ENCODE measurements at places on chromosomes 4 and X. TPM values are rescaled to one million over a fixed set of nuclear protein-coding genes. Genes with fewer than 3 reads are reported as not detected.

The FAT1 gene
- 44.4 TPM for total RNA-seq

The ARHGAP24 gene
- total RNA-seq, result 1.8 TPM

The FBXO8 gene
- total RNA-seq, result 31.2 TPM

The CT47B1 gene
- total RNA-seq, result not detected

The TCEAL7 gene
- total RNA-seq, result 1.1 TPM

The DCX gene
- total RNA-seq, result not detected

GRCh38 chrX:110806145-110806544 is 10.5 kb upstream of the CHRDL1 start:
- no peaks in the 10 kb centered on the region for H3K27me3 ChIP-seq
- no peaks in the 10 kb centered on the region for H3K36me3 ChIP-seq
- no peak overlapping the region for H3K27ac ChIP-seq
- H3K4me3 ChIP-seq, result no peak overlapping the region

- no peaks in the 10 kb centered on the region for H3K36me3 ChIP-seq
- H3K27me3 ChIP-seq, result no peaks in the 10 kb centered on the region
- DNase-seq, result no peak
- H3K4me3 ChIP-seq, result no peak overlapping the region
Observed at GRCh38 chrX:56281789-56282188, 49.6 kb downstream of the KLF8 start.

DNA sequence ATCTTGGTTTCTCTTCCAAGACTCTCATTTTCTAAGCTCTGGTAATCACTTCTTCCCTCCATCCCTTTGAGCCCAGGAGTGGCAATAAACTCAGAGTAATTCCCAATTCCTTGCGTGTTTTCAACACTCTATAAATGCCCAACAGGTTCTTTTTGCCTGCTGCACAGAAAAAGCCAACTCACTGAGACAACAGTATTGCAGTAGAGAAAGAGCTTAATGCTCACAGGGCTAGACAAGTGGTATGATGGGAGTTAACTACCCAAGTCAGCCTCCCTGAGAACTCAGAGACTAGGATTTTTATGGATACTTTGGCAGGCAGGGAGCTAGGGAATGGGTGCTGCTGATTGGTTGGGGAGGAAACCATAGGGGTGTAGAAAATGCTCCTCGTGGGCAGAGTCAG is 103.4 kb downstream of the MTNR1A start:
- no peaks in the 10 kb centered on the region for H3K36me3 ChIP-seq
- DNase-seq, result no peak
- H3K4me1 ChIP-seq, result no peaks in the 10 kb centered on the region
- no peaks in the 10 kb centered on the region for H3K27me3 ChIP-seq

- DNase-seq, result no peak
Observed at GRCh38 chr4:33532821-33533220, 2711.5 kb downstream of the ARAP2 start.

GRCh38 chrX:140298960-140299825 is 205.7 kb downstream of the SOX3 start:
- H3K36me3 ChIP-seq, result no peaks in the 10 kb centered on the region
- H3K27me3 ChIP-seq, result no peaks in the 10 kb centered on the region
- no peaks in the 10 kb centered on the region for H3K4me1 ChIP-seq
- H3K27ac ChIP-seq, result no peak overlapping the region
- no peak for DNase-seq
- no peak overlapping the region for H3K4me3 ChIP-seq

DNA sequence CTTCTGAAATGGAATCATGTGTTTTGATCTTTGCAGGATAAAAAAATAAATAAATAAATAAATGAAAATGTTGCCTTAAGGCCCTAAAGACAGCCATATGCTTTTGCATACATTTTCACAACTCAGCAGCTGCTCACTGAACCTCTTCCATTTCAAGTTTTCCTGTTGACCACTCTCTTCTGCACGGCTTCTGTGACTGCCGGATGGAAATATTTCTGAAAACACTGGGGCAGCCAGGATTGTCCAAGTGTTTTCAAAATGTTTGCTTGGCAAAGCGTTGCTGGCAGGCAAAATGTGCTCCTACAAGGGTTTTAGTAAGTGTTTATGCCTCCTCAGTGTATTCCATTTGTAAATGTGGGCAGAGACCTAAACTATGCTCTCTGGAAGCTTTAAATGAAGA is 208.1 kb upstream of the IL1RAPL1 start:
- H3K36me3 ChIP-seq, result no peaks in the 10 kb centered on the region
- no peaks in the 10 kb centered on the region for H3K4me1 ChIP-seq
- no peak for DNase-seq

DNA sequence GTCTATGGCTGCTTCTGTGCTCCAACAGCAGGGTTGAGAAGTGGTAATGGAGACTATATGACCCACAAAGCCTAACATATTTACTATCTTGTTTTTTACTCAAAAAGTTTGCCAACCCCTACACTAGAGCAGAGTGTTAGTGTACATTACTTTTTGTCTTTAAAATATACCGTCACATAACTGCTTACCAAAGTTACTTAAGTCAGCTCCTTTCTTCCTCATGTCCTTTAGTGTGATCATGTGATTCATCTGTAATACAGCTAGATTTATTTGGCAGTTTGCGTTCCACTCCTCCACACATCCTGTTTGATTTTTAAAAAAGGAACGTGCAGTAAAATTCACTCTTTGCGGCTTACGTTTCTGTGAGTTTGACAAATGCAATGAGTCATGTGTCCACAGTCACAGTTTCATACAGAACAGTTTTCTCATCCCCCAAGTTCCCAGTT is 162.4 kb upstream of the GPRIN3 start:
- no peak overlapping the region for H3K4me3 ChIP-seq
- H3K36me3 ChIP-seq, result no peaks in the 10 kb centered on the region
- no peaks in the 10 kb centered on the region for H3K4me1 ChIP-seq
- no peaks in the 10 kb centered on the region for H3K27me3 ChIP-seq
- no peak for DNase-seq

DNA sequence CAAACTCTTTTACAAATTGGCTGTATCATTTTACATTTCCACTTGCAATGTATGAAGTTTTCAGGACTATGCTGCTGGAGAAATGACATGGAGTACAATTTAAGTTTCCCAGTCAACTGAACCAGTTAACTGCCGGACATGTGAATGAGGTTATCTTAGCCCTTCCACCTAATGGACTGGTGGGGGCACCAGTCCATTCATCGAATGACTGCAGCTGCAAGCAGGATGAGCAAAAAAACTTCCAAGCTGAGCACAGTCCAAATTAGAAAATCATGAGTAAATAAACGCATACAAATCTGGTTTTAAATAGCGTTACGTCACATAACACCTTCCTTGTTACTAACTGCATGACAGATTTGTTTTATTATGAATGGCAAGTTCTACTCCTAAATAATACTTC is 1131.5 kb downstream of the PCDH18 start:
- H3K27me3 ChIP-seq, result no peaks in the 10 kb centered on the region
- no peak overlapping the region for H3K4me3 ChIP-seq
- H3K4me1 ChIP-seq, result no peaks in the 10 kb centered on the region
- DNase-seq, result no peak

DNA sequence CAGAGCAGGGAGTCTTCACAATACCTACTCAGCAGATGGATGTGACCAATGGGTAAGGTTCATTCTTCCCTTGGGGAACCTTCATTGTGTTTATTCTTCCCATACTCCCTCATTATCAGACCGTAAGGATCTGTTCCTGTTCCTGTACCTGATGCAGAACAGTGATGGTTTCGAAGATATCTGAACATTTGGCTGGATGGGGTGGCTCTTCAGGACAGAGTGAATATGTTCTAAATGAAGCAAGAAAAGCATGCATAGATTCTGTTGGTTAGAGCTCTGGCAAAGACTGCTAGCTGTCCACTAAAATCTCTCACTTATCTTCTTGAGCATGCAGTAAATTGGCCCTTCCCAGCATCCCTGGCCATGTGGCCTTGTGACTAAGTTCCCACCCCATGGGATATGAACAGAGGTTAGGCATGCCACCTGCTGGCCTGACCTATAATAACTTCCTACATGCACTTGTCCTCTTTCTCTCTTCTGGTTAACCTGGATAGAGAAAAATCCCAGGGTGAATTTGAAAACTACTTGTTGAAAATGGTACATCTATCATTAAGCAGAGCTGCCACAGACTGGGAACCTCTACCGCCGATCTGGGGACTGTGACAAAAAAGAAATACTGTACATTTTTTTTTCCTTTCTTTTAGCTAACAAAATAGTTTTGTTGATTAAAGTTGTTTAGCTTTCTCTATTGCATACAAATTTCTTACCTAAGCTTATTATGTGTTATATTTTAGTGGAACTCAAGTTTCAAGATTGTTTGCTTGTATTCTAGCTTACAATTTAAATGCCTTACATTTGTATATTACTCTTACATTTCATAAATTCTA is 60.0 kb upstream of the BANK1 start:
- peak; percentile 55 for DNase-seq
- H3K27ac ChIP-seq, result no peak overlapping the region
- H3K36me3 ChIP-seq, result no peaks in the 10 kb centered on the region
- no peaks in the 10 kb centered on the region for H3K27me3 ChIP-seq
- no peaks in the 10 kb centered on the region for H3K4me1 ChIP-seq

DNA sequence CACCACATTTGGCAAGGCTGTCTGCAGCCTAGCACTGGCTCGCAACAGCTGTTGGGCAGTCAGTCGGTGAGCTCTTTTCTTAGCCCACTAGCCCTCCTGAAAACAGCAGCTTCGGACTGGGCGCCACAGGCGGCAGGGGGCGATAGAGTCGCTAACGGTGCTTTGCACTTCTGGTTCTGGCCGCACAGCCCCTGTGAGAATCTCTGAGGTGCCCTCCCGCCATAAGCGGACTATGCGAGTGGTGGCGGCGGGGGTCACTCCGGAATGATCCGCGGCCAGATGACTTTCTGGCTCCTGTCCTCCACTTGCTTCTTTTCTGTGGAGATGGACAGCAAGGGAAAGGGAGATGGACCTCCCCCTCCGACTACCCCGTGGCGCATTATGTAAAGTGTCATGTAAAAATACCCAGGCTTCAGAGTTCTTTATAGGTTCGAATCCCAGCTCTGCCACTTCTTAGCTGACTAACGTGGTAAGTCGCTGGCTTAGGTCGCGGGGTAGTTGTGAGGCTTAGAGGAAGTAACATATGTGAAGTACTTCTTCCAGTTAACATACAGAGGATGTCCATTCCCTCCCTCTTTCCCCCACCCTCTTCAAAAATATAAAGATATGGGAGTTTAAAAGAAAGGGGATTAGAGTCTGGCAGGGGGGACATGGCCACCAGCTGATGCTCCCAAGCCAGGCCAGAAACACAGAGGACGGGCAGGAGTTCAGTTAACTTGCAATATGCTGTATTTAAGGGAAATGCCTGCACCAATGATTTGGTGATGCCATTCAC is 11.0 kb downstream of the ARHGAP36 start:
- DNase-seq, result peak; percentile 46
- H3K27me3 ChIP-seq, result no peaks in the 10 kb centered on the region
- H3K27ac ChIP-seq, result no peak overlapping the region
- no peaks in the 10 kb centered on the region for H3K36me3 ChIP-seq

GRCh38 chr4:183335369-183335940 is 13.2 kb upstream of the CLDN24 start:
- H3K36me3 ChIP-seq, result no peaks in the 10 kb centered on the region
- no peaks in the 10 kb centered on the region for H3K27me3 ChIP-seq
- no peak for DNase-seq
- H3K4me3 ChIP-seq, result no peak overlapping the region

- no peak overlapping the region for H3K4me3 ChIP-seq
- no peaks in the 10 kb centered on the region for H3K27me3 ChIP-seq
- DNase-seq, result no peak
- no peak overlapping the region for H3K27ac ChIP-seq
- H3K4me1 ChIP-seq, result peaks cover 17% of the 10 kb centered on the region
Observed at GRCh38 chr4:794900-795725, 30.8 kb downstream of the CPLX1 start.
